ENCODE measurements at places on chromosomes 1 and 21.

DNA sequence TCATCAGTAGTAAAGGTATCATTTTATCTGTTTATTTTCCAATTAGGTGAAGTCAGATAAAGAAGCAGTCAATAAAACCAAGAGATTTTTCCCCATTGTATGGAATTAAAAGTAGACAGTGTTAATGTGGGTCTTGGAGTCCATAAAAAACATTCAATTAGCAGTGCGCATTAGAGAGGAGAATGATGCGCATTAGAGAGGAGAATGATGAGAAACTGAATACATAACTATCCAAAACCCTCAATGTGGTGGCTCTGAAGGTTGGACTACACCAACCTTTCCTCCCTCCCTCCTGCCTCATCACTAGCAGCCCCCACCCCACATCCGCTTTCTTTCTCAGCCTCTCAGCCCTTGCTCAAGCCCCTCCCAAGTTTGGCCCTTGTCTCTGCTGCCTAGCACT, 99.5 kb downstream of the DAB1 start:
- no peak for DNase-seq

DNA sequence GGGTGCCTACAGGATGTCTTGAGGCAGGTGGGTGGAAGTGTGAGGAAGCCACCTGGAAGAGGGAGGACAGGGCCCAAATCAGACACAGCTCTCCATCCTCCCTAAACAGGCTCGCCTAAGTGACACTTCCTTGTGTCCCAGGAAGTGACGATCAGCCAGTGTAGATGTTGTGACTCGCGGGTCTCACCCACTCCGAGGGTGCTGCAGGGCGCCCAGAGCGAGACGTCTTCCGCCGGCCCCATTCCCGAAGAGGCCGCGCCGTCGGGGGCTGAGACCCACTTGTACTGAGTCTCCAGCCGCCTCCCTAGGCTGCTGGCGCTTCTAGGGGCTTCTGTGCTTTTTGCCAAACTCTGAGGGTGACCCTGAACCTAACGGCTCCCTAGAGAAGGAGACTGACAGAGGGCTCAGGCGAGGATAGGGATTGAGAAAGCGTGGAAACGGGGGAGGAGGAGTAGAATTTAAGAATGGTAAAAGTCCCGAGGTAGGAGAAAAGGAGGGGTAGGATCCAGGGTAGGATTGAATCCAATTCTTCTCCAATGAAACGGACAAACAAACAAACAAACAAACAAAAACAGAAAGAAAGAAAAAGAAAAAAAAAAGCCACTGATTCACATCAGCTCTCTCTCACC, 543 bp upstream of the MARK1 start:
- peak; percentile 49 for DNase-seq

GRCh38 chr1:66073388-66073787, 280.7 kb downstream of the PDE4B start:
- no peak for DNase-seq

GRCh38 chr21:21001591-21002100, 3.4 kb downstream of the NCAM2 start:
- DNase-seq: no peak

DNA sequence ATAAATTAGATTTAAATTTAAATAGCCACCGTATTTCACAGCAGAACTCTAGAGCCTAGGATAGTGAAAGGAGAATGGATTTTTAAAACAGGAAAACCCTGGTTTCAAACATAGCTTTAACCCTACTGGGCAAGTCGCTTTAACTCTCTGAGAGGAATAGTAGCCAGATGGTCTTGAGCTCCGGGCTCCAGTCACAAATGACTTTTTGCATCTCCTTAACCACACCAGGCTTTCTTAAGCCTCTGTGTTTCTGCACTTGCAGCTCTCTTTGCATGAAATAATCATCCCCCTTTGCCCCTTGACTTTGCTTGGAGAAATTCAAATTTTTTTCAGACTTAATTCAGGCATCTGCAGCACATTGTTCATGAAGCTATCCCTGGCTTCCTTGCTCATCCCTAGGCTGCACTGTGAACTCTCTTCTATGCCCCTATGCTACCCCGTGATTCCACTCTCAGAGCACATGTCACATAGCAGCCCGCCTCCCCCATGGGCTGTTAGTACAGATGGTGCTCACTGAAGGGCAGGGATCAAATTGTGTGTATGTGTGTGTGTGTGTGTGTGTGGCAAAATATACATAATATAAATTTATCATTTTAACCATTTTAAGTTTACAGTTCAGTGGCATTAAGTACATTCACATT, 68.8 kb upstream of the DAB1 start:
- DNase-seq: no peak

DNA sequence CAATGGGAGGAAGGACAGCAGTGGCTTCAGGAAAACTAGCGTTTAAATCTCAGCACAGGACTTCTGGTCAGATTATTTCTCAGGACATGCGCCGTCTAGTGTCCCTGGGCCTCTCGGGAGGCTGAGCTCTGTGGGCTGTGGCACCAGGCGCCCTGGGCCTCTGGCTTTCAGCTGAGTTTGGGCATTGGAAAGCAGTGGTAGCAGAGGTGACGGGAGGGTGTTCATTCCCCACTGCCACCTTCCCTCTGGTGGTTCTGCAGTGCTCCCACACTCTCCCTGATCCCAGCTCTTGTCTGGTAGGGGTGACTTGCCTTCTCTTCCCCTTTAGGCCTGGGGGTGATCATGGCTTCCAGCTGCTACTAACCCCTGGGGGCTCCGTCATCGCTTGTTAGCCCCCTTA, 42.2 kb upstream of the USP1 start:
- DNase-seq: no peak

- DNase-seq: no peak
Measured at GRCh38 chr1:207815913-207816291, 64.0 kb downstream of the CD46 start.

DNA sequence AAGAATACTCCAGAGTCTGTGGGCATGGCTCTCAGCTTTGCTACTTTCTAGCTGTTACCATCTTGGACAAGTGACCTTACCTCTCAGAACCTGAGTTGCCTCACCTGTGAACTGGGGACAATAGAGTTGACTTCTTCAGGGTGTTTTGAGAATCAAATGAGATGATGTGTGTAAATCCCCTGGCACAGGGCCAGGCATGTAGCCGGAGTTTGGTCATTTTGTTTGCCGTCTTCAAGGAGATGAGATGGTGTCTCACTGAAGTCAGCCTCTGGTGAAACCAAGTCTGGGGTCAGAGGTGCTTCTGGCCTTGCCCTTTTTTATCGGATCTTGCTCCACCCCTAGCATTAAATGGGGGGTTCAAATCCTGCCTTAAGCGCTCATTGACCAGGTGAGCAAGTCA, 149.2 kb upstream of the TMEM51 start:
- DNase-seq: no peak

DNA sequence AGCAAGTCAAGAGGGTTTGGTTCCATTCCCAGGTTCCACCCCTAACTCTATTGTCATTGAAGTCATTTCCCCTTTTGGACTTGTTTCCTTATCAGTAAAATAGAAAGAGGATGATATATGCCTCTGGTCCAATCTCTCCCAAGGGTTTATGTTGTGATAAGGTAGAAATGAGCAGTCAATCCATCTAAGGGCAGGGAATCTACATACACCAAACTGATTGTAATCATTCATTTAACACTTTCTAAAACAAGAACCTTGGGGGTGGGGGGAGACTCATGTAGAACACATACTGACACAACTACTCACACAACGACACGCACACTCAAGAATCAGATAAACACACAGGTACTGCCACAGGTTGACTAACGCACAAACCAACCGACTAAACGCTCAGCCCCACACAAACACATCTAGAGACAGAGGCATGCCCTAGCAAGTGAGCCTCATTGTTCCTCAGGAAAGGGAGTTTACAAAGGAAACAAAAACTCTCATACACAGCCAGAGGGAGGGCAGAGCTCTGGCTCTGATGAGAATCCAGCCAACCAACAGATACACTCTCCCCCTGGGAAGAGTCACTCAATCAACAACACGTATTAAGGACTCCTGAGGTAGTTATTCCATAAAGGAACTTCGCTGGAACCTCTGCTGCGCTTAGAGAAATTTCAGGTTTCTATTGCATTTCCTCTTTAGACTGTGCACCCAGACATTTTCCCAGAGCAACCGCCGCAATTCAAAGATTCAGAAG, 1.0 kb downstream of the F11R start:
- peak; percentile 68 for DNase-seq
